ENCODE measurements at places on chromosomes 1 and 21.

DNA sequence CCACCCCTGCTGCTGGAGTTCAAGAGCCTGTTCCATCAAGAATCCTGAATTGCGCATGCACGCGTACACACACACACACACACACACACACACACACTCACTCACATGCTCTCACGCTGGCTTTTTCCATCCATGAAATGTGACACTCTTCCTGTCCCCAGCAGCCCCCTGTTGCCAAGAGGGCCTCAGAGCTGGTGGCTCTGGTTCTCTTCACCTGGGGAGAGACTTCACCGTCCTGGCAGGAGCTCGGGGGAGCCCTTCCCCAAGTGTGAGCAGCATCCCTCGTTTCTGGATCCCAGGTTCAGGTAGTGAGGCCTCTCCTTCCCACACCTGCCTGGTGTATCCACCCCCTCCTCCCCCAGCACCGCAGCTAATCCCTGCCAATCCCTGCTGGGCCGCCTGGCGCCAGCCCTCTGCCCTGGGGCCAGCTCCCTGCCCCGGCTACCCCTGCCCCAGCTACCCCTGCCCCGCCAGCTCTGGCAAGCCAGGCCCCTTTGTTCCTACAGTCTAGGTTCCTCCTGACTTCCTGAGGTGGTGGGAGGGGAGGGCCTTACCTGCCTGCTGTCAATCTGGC lies 9.9 kb downstream of the PLOD1 start:
- no peak for DNase-seq

GRCh38 chr1:9835758-9836631 lies 12.2 kb upstream of the CLSTN1 start:
- DNase-seq: no peak

DNA sequence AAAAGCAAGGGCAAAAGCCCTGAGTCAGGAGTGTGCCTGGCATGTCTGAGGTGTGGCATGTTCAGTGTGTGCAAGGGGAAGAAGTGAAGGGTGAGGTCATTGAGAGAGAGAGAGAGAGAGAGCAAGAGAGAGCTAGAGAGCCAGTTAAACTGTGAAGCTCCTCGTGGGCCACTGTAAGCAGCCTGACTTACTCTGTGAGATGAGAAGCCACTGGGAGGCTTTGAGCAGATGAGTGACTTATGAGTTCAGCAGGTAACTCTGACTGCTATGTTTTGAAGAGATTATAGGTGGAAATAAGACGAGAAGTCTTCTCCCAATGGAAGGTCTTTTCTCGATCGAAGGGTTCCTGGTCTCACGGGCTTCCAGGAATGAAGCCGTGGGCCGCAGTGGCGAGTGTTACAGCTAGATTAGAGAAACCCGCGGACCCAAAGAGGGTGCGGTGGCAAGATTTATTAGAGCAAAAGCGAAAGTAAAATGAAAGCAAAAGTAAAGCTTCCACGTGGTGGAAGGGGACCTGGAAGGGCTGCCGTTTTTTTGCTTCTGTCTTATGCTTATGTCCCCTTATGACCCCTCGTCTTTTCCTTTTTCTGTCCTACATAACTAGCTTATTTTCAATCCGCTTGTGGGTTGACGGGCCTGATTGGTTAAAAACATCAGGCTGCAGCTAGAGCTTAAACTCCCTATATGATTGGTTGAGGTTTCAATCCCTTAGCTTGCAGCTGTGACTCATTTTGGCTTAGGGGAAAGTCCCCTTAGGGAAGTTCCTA lies 323.1 kb upstream of the FAM78B start:
- DNase-seq: peak; percentile 68

DNA sequence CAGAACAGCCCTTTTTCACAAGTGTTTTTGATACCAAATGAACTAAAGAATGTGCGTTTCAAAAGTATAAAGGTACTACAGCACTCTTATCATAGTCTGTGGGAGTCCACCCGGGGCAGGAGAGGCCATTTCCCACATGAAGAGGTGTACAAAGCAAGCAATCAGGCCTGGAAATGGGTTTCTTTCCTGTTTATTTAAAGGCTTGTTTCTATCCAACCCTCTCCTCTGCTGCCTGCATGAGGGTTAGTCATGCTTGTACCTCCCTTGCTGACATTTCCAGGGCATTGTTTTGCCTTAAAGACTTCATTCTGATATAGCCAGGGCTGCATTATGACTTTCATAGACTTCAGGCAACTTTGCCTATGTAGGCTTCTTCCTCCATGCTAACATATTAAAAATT lies 11.6 kb downstream of the SELP start:
- DNase-seq: no peak

GRCh38 chr1:158969855-158970254 lies 38.5 kb downstream of the PYHIN1 start:
- DNase-seq: peak; percentile 30

- no peak for DNase-seq
Measured at GRCh38 chr1:57908147-57908890, 484.5 kb upstream of the DAB1 start.

DNA sequence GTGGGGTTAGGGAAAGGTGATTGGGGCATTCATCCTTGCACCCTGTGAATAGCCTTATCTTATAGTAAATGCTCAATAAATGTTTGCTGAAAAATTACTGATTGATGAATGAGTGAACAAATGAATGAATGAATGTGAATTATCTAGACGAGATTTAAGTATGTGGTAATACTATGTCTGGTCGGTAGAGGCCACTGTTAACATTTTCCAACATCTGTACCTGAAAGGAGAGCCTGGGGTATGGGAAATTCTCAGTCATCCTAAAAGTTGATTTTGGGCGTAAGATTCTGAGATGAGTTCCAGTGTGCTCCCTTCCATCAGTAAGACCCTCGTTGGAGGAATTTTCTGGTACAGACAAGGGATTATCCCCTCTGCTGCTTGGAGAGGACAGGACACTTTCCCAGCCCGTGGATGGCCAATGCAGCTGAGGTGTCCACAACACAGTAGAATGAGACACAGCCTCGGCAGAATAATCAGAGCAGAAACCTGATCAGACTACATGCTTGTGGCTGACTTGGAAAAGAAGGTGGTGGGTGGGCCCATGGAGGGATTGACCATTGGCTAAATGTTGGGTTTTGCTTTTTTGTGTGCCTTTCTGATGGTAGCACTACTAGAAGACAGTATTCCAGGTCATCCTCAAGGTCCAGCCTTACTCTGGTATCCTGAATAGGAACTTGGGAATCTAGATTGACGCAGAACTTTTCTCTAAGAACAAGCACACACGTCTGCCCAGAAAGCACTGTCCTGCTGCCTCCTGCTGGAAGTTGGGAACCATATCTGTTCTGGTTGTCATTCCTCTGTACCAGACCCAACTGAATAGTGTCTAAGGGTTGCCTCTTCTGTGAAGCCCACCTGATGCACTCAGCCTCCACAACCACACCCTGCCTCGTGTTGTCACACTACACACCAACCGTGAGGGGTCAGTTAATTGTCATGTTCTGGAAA lies 262.0 kb downstream of the TNR start:
- DNase-seq: no peak

GRCh38 chr1:156140879-156141707 lies 12.3 kb upstream of the SEMA4A start:
- DNase-seq: peak; percentile 53

DNA sequence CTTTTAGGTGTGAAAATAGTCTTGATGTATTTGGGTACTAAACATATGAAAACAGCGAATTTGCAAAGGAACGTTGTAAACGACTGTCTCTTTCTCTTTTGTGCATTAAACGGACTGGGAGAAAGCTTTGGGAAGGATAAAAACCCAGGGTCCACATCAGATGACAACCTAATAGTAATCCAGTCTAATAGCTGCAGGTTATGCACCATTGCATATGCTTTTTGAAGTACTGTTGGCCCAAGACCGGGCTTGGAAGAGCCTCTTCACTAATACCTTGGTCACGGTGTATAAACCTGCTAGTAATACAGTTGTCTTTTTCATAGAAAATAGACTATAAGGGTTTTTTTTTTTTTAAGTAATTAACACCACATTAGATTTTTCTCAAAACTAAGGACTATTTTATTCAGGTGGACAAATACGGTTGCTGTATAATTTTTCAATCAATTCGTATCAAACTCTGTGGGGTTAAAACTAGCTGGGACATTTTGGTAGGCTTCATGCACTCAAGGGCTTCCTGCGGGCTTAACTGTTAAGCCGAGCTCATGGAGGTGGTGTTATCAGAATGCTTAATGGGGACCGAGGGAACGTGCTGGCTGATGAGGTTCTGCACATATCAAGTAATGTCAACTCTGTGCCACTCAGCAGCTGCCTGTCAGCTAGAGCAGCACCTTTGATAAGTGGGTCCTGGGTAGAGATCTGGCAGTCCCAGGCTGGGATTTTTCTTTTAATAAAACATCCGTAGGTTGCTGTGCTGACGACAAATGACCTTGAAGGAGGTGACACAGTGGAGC lies 2.1 kb downstream of the RYR2 start:
- DNase-seq: no peak

- no peak for DNase-seq
Measured at GRCh38 chr1:76186554-76187170, 112.1 kb downstream of the ST6GALNAC3 start.

- no peak for DNase-seq
Measured at GRCh38 chr1:236469466-236469865, 54.3 kb upstream of the LGALS8 start.

DNA sequence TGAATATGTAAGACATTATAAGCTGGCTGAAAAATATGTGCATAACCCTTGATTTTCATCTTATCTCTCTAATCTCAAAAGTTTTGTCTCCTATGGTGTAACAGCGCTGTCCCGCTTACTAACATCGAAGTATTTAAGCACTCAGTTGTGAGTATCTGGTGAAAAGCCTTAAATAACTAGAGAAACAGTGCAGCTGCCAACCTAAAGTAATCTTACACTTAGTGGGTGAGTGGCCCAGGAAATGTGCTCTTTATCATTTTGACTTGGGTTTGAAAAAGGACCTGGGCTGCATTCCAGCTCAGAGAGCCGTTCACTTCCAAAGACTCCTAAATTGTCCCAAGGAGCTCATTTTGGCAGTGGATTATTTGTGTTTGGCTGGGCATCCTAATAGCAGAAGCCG lies 225.9 kb downstream of the SPATA17 start:
- DNase-seq: no peak

DNA sequence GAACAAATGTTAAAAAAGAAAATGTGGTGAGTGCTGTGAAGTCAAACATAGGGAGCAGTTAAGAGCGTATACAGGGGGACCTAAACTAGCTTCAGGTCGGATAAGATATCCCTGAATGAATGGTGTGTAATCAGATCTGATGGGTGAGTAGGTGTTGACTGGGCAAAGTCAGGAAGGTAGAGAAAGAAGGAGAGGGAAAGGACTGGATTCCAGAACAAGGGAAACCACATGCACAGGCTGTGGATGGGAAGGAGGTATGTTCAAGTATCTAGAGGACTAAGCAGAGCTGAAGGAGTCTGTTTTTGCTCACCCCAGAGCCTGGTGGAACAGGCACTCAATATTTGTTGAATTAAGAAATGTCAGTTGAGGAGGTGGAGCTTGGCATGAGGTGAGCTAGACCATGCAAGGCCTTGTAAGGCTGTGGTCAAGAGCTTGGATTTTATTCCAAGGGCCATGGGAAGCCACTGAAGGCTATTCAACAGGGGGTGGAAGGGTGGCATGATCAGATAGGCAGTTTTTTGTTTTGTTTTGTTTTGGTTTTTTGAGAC lies 27.4 kb downstream of the MAP7D1 start:
- no peak for DNase-seq

DNA sequence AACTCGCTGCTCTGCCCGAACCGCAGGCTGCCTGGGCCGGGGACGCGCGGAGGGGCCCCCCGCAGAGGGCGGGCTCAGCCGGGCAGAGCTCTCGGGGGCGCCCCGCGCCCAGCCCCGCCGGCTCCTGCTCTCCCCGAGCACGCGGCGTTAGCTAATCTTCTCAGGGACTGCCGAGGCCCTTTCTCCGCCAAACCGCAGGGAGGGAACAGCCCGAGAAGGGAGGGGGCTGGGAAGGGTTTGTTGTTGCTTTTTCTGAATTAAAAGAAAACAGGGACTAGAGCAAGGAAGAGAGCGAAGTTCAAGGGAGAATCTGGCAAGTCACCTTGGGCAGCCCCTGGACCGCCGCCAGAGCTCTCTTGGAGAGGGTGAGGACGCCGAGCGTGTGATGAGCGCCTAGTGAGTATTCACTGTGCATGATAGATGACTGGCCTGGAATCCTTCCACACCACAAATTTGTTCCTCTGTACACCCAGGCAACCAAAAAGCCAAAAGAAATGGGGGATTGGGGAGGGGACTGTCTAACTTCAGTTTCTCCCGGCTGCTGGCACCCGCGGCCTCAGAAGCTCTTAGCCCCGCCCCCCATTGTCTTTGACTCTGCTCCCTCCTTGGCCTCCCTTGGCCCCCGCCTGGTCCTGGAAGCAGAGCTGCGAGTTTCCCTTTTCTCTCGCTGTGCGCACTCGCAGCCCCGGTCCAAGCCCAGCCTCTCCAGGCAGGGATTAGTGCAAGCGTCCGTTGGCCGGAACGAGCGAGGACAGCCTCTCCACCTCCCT lies 19.7 kb upstream of the LMX1A start:
- DNase-seq: peak; percentile 87
